ENCODE measurements at places on chromosomes 7 and 10.

DNA sequence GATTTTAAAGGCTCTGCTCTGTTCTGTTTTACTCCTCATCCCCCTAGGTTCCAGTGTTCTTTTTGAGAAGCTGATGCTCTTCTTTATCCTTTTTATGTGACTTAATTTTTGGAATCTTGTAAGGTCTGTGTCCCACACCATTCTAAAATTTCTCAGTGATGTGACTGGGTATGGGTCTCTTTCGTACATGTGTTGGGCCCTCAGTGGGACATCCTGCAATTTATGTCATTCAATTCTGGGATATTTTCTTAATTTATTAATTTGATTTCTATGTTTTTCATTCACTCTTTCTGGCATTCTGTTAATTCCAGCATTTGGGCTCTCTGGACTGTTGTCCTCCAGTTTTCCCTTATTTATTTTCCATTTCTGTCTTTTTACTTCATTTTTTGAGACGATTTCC, 19.4 kb downstream of the CCDC126 start:
- no peak for DNase-seq

DNA sequence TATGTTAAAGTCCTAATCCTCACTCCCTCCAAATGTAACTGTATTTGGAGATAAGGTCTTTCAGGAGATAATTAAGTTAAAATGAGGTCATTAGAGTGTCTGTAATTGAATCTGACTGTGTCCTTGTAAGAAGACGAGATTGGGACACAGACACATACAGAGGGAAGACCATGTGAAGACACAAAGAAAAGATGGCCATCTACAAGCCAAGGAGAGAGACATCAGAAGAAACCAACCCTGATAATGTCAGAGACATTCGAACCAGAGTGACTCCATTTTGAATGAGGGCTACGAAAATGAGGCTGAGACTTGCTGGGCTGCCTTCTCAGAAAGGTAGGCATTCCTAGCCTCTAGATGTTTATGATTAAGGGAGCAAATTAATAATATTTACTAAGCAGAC, 542 bp upstream of the SAMD9L start:
- DNase-seq = no peak

DNA sequence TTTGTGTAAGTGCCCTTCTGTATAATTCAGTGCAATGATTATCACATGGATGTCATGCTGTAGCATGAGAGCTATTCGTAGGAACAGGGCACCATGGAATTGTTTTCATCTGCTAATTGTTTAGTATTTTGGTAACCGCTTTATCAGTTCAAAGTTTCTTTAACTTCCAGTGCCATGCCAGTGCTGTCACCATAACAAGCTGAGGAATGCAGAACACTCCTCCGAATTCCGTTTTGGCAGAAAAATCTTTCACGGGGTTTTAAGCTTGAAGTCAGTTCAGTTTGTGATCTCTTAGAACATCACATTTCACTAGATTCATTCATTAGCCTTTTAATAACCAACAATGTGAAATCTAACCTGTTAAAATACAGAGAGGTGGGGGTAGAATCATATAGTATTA, 117.2 kb upstream of the SEMA3C start:
- no peak for DNase-seq

DNA sequence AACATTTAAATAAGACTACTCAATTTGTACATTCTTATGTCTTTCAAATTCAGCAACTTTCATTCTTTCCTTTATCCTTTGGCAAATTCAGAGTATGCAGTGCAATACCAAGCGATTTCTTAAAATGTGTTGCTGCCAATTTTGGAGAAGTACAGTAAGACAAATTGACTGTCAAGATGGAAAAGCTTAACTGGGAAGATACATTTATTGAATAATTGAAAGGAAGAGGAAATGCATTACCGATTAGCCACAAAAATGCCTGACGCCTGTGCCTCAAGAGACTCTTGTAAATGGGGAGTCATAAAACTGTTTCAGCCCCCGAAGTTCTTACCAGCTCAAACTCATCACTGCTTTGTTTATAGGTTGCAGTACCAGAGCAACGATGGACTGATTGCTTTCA, 373.3 kb upstream of the GALNT17 start:
- no peak for DNase-seq

GRCh38 chr7:127404286-127405072, 12.0 kb upstream of the ZNF800 start:
- DNase-seq = no peak

- no peak for DNase-seq
These were observed 24.1 kb upstream of the ANKRD30A start for GRCh38 chr10:37101261-37101660.

DNA sequence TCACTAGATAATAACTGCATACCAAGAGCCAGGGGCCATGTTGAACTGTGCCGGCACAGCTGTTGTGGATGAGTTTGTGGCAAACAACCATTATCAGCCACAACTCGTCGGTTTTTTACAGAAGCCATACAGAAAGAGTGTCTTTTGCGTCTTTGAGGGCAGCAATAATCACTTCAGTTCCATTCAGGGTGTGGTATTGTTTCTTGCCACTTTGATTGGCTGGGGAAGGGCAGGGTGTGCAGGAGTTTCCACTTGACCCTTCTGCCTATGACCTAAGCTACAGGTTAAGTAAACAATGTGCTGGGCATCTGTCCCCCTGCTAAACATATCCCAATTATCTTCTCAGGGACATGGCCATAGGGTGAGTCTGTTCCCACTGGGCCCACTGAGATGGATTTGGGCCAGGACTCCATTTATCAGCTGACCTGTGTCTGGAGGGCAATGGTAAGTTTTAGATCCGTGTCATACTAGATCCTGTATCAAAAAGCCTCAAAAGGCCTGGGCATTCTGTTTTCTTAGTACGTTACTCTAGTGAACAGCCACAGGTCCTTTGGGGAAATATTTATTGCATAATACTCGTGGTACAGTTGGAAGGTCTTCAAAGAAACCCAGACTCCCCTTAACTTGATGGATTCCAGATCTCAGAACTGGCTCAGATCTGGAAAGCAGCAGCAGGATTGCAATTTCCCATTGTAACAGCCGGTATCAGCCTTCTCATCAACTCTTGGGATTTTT, 15.9 kb downstream of the ZNF3 start:
- no peak for DNase-seq

DNA sequence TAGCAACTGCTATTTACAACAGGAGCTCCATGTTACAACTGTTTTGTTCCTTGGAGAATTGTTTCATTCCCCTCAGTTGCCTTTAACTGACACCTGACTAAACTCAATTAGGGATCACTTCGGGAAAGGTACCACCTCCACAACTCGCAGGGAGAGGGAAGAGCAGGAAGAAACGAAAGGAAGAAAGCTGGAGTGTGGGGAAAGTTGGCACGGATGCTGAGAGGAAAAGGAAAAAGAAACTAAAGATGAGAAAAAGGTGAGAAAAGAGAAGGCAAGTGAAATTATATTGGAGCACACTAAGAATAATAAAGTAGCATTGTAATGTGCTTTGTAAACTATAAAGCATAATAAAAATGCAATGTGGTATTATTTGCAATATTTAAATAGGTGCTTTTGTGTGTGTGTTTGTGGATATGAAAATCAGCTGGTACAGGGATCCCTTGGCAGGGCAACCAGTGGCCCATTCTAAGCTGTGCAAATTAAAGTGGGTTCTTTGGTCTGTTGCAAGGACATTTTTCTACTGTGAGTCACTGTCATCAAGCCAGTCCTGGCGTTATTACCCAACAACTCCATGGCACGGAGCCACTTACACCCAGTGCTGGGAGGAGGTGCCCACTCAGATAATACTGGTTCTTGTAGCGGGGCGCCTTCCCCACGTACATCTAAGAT, 45.9 kb downstream of the HIPK2 start:
- DNase-seq = no peak

DNA sequence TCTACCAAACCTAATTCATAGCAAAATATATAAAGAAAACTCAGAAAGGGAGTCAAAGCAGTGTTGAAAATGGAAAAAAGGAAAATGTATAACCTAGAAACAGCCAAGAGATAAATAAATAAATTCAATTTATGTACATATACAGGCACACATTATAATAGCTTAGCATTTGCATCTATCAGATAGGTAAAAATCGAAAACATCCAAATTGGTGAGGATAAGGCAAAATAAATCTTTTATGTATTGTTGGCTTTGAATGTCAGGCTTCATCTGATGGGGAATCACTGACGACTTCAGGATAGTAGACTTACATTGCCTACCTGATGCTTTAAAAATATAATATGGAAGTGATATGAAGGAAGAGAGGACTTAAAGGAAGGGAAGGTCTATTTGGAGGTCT, 20.6 kb upstream of the CHRM2 start:
- no peak for DNase-seq
